Spleen (tissue), 13 donors: ENCODE measurements at places on chromosomes 4 and X.

- no peaks in the 10 kb centered on the region for H3K27me3 ChIP-seq
- no peak overlapping the region for H3K4me3 ChIP-seq
- H3K36me3 ChIP-seq = no peaks in the 10 kb centered on the region
- peaks cover 56% of the 10 kb centered on the region for H3K4me1 ChIP-seq
- DNase-seq = no peak
These were observed 1.8 kb upstream of the NAA15 start for GRCh38 chr4:139299536-139299935.

- H3K4me1 ChIP-seq = no peaks in the 10 kb centered on the region
- H3K36me3 ChIP-seq = no peaks in the 10 kb centered on the region
- H3K4me3 ChIP-seq = no peak overlapping the region
- no peak overlapping the region for H3K27ac ChIP-seq
- no peak for DNase-seq
These were observed 127.6 kb upstream of the HCCS start for GRCh38 chrX:10983526-10983925.

GRCh38 chr4:3312362-3312761 lies 19.5 kb downstream of the RGS12 start:
- no peak overlapping the region for H3K4me3 ChIP-seq
- peaks cover 14% of the 10 kb centered on the region for H3K36me3 ChIP-seq
- H3K27ac ChIP-seq = no peak overlapping the region

GRCh38 chr4:38177035-38177546 lies 216.9 kb downstream of the PTTG2 start:
- no peaks in the 10 kb centered on the region for H3K27me3 ChIP-seq
- H3K4me3 ChIP-seq = no peak overlapping the region
- peak overlapping the region; percentile 61 for H3K27ac ChIP-seq
- DNase-seq = no peak
- H3K36me3 ChIP-seq = no peaks in the 10 kb centered on the region

GRCh38 chr4:104206784-104207183 lies 287.9 kb downstream of the CXXC4 start:
- no peak for DNase-seq
- no peak overlapping the region for H3K4me3 ChIP-seq
- H3K27me3 ChIP-seq = no peaks in the 10 kb centered on the region
- no peaks in the 10 kb centered on the region for H3K36me3 ChIP-seq

DNA sequence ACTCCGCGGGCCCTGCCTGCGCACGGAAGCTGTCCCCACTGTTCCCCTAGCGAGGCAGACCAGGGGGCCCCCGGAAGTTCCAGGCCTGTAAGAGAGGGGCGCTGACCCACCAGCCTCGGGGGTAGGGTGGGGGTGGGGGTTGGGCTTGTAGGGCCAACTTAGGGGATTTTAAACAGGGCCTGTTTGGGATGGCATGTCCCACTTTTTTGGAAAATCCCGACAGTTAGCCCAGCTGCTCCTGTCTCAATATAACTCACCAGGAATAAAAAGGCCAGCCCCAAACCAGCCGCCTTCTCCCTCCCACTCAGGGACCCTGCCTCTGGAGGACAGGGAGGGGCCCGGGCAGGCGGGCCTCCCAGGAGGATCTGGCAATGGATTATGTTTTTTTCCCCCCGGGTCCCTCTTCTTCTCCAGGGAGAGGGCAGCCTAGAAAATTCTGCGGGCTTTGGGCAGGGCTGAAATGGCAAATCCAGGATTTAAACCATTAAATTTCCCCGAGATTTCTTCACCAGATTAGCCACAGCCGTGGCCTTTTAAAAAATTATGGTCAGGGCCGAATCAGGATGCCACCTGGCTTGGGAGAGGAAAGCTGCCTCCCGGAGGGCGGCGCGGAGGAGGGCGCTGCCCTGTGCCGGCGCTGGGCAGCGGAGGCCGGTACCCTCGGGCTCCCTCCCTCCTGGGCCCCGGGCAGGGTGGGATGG lies 957 bp downstream of the PPP2R2C start:
- no peaks in the 10 kb centered on the region for H3K36me3 ChIP-seq
- peak overlapping the region; percentile 27 for H3K4me3 ChIP-seq
- H3K27ac ChIP-seq = no peak overlapping the region
- DNase-seq = peak; percentile 30
- H3K27me3 ChIP-seq = peaks cover 18% of the 10 kb centered on the region

DNA sequence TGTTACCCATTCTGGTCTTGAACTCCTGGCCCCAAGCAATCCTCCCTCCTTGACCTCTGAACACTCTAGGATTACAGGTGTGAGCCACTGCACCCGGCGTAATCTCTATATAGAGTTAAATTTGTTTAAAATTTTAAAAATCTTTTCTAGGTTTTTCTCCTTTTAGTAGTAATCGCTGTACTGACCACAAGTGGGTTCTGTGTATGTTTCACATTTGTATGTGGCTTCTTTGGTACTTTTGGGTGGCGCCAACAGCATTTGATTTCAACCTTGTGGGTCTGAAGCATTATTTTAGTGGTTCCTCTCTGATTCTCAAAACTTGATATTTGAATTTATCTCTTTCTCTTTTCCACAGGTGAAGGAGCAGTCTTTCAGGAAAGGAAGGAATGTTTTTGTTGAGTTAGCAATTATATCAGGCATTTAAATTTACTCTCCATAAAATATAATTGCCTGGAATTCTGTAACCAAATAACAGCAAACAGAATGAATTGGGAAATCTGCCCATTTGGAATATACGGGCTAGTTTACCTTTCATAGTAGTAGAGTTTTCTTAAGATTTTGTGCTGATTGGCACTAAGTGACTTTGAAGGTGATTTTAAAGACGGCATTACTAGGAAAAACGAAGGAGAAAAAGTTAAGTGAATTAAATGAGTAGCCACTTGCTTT lies 29.5 kb downstream of the ARHGAP10 start:
- no peaks in the 10 kb centered on the region for H3K4me1 ChIP-seq
- H3K27ac ChIP-seq = no peak overlapping the region
- no peak overlapping the region for H3K4me3 ChIP-seq
- no peaks in the 10 kb centered on the region for H3K36me3 ChIP-seq
